ENCODE measurements at places on chromosomes 16 and 17. TPM values are rescaled to one million over a fixed set of nuclear protein-coding genes. Genes with fewer than 3 reads are reported as not detected.

Gene DHRS7C
- 143 TPM for total RNA-seq

Gene TCAP
- 286 TPM for total RNA-seq

Gene PSKH1
- total RNA-seq, result 8.6 TPM

Gene CA10
- total RNA-seq, result 3.3 TPM

Gene C1QTNF8
- total RNA-seq, result not detected

Gene YBX2
- total RNA-seq, result 0.58 TPM

Gene KRTAP9-9
- total RNA-seq, result not detected

Gene GFAP
- 0.35 TPM for total RNA-seq

Gene ZP2
- total RNA-seq, result 0.09 TPM
